ENCODE measurements at places on chromosomes 11 and 22.

DNA sequence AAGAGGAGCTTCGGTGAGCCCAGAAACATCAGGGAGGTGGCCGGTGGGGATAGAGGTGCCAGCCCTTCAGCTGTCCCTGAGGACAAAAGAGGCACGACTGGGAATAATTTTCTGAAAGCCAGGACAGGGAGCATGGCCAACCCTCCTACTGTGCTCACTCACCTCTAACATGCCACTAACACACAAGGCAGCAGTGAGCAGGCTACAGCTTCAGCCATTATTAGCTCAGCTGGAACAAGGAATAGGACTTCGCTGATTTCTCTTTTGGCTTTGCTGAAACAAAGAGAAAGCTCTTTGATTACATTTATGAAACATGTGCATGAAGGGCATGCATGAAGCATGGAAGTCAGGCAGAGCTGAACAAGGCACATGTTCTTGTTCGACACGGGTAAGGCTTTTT, 12.1 kb upstream of the OR10A5 start:
- DNase-seq = no peak

- no peak for DNase-seq
These were observed 7.6 kb downstream of the IGF2 start for GRCh38 chr11:2131371-2132236.

- no peak for DNase-seq
These were observed 2.2 kb upstream of the CABP2 start for GRCh38 chr11:67525275-67525976.

- no peak for DNase-seq
These were observed 19.7 kb downstream of the TOM1 start for GRCh38 chr22:35319244-35319985.

- DNase-seq = no peak
These were observed 639.3 kb upstream of the KIRREL3 start for GRCh38 chr11:127639916-127640315.

DNA sequence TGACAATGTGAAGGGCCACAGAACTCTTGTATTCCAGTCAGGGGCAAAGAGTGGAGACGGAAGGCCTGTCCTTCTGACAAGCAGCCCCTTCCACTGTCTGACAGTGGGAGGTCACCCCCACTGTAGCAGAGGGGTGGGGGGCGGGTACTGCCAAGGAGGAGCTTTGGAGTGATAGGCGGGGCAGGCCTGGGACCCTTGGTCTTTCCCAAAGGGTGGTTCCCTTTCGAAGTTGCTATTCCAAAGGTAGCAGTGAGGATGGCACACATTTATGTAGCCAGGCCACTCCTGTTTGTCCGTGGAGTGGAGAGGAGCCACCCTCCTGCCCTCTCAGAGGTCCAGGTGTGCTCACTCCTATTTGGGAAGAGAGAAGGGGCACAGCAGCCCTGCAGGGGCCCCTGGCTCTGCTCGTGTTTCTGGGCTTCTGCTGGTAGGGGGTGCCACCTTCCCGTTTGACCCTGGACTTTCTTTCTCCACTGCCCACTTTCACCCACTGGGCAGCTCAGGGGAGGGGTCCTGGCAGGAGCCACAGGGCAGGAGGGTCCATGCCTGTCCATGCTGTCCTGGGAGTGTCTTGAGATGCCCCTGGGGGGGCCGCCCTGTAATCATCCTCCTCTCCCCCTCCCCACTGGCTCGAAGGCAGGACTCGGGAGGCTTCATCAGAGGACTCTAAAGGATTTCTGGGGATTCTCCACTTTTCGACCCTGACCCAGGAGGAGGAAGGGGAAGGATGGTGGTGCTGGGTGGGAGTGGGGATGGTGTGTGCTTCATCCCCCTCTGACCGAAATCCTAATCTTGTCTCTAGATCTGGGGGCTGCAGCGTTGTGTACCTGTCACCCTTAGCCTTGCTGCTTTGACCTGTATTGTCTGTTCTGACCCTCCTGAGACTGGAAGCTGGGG, 994 bp downstream of the TAGLN start:
- DNase-seq = peak; percentile 56

- DNase-seq = no peak
These were observed 32.2 kb downstream of the RPL3 start for GRCh38 chr22:39287076-39287725.

DNA sequence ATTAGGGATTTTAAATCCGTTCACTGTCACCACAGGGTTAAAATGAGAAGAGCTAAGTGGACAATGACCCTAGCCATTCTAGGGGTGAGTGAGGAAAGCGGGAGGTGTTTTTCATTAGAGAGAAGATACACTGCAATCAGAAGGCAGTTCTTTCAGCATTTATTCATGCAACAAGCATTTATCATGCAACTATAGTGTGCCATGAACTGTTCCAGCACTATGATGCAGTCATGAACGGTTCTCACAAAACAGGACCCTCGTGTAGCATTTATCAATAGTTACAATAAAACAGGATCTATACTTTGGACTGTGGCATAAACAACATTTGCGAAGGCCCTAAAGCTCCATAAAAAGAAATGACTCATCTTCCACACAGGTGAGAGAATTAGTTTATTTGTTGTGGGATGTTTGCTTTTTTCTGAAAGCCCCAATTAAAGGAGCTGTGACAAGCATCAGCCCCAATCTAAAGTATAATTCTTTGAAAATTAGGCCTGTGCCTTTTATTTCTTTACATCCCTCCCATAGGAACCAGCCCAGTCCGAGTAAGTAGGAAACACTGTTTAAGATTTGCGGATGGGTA, 51.5 kb downstream of the PAMR1 start:
- no peak for DNase-seq

GRCh38 chr22:35462498-35463230, 62.7 kb downstream of the MCM5 start:
- DNase-seq = no peak

- DNase-seq = no peak
These were observed 33.3 kb downstream of the BARX2 start for GRCh38 chr11:129408865-129409444.

DNA sequence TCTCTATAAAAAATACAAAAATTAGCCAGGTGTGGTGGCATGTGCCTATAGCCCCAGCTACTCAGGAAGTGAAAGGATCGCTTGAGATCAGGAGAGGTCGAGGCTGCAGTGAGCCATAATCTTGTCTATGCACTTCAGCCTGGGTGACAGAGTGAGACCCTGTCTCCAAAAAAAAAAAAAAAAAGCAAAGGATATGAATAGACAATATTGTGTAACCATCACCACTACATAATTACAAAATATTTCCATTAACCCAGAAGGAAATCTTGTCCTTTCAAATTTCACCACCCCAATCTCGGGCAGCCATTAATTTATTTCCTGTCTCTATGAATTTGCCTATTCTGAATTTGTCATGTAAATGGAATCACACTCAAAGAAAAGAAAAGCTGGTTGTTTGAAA, 21.2 kb downstream of the RSF1 start:
- DNase-seq = no peak

- peak; percentile 80 for DNase-seq
These were observed 5.0 kb upstream of the PICK1 start for GRCh38 chr22:38051900-38052862.

- no peak for DNase-seq
These were observed 2.3 kb upstream of the PVALB start for GRCh38 chr22:36819112-36819511.

DNA sequence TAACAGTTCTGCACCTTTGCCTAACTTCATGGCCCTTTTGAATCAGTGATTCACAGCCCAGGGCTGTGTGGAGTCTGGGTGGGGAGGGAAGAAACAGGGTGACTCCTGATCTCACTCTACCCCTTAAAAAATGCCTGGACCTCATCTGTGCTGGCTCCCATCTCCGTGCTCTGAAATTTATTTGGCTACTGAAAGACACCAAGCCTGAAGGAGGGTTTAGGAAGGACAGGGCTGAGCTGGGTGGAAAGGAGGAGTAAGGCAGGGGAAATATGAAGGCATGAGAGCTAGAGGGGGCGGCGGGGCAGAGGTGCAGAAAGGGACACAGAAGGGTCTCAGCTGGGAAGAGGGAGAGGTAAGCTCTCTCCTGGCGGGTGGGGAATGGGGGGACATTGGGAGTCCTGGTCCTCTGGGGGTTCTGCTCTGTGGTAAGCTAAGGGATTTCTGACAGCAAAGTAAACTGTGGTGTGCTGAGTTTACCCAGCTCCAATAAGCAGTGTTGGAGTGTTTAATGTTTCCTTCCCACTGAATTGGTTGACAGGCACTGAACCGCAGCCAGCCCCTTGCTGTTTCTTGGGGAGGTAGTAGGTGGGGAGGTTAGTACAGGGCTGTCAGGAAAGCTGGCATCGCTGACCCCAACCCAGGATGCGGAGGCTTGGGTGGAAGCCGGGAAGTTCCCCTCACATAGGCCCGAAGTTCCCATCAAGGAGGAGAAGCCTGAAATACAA, 71.1 kb downstream of the RPUSD4 start:
- DNase-seq = no peak

- no peak for DNase-seq
These were observed 85.6 kb downstream of the CTTN start for GRCh38 chr11:70483917-70484316.

- DNase-seq = no peak
These were observed 23.8 kb downstream of the MICAL2 start for GRCh38 chr11:12134236-12134585.

- DNase-seq = no peak
These were observed 7.8 kb downstream of the MYEOV start for GRCh38 chr11:69301455-69302401.

- DNase-seq = peak; percentile 18
These were observed 236.4 kb downstream of the CNTN5 start for GRCh38 chr11:99257131-99257530.

- DNase-seq = peak; percentile 55
These were observed 528 bp downstream of the WEE1 start for GRCh38 chr11:9573775-9574621.

- DNase-seq = peak; percentile 57
These were observed 52.2 kb downstream of the GAB2 start for GRCh38 chr11:78365381-78365792.

DNA sequence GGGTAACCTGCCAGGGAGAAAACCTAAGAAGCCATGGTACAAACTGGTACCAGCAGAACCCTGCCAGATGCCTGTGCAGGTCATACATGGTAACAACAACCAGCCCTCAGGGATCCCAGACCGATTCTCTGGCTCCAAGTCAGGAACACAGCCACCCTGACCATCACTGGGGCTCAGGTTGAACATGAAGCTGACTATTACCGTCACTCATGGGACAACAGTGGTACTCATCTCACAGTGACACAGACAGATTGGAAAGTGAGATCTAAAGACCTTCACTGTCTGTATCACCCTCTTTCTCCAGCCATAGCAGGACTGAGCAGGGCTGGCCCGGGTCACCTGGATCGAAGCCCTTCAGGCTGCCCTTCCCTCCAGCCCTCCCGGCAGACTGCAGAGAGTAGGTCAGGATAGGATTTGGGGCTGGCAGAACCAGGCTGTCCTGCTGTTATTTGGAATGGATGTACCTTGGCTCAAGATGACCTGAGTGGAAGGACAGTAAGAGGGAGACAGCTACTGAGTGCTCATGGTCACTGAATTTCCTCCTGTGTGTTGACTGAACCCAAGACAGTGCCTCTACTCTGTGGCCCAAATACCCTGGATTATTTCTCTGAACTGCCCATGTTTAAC, 94.7 kb downstream of the GGTLC2 start:
- DNase-seq = no peak

DNA sequence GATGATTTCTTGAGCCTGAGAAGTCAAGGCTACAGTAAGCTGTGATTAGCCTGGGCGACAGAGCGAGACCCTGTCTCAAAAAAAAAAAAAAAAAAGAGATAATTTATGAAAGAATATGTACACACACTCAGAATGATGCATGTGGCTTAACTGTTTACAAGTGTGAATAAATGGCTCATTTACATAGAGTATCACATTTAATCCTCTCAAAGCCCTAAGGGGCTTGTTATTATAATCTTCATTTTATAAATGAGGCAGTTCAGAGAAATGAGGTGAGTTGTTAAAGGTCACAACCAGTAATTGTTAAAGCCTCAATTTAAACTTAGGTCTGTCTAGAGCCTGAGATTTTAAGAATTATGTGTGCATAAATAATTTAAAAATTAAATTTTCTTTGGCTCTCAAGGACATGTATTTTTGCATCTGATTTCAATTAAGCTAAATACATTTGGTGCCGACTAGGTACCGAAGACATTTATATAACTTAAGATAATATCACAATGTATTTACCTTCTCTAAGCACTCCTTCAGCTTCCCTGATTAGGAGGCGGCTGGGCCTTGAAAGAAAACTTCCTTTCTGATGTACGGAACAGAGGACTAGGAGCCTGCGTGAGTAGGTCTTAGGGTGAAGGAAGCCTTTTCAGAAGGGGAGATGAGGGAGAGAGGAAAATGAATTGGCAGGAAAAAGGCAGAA, 28.5 kb upstream of the DDX6 start:
- no peak for DNase-seq

GRCh38 chr11:118007040-118007439, 20.8 kb downstream of the IL10RA start:
- no peak for DNase-seq

DNA sequence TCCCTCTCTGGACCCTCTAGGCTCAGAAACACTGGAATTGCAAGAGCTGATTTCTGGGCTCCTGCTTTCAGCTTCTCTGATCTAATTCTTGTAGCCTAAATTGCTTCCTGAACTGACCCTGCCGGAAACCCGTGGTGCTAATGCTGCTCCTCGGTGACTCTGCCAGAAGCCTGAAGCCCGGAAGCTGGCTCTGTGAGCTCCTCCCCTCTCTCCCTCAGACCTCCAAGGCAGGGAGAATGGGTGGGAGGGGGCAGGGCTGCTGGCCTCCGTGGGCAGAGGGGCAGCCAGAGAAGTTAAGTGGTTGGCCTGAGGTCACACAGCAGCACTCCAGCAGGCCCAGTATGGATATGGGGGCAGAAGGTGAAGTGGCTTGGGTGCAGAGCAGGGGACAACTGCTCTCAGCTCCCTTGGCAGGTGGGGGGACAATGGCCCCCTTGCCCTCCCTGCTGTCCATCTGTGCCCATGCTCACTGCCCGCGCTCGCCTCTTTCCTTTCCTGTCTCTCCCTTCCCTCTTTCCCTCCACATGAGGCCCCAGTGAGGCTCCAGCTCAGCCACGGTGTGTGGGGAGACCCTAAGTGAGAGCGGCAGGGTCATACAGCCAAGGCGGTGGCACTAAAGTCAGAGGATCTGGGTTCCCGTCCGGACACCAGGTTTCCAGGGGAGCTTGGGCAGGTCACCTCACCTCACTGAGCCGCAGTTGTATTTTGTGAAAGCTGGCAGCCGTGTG, 16.2 kb downstream of the CAPN5 start:
- DNase-seq = no peak

GRCh38 chr11:99333621-99334020, 312.9 kb downstream of the CNTN5 start:
- no peak for DNase-seq

GRCh38 chr11:789943-790342, at the start of gene CEND1:
CEND1 (minus strand) TSS chr11:790090; CDS start chr11:788576, 1,514 bp downstream.
- DNase-seq = peak; percentile 54

- DNase-seq = peak; percentile 68
These were observed 225.7 kb downstream of the FAM76B start for GRCh38 chr11:95563859-95564258.
